ENCODE measurements at places on chromosomes 16 and 17.

GRCh38 chr17:58666858-58667267 is 25.0 kb downstream of the TEX14 start:
- DNase-seq, result no peak

DNA sequence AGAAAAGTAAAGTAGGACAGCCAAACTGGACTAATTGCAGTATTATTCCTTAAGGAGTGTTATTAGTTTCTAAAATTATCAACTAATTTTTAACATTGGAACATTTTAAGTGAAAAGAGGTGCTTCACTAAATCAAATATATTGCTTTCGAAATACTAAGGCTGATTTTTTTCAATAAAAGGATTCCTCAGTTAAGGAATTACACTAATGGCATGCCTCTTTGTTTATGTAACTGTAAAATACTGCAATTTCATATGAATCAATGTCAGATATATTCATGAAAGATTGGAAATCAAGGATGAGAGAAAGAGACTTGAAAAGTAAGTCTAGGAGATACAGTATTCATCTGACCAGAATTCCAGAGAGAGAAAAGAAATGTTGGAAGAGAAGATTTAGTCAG is 129.8 kb downstream of the TANC2 start:
- no peak for DNase-seq

GRCh38 chr17:48722915-48723422 is at the start of gene PRAC2:
Gene PRAC2 (plus strand): TSS chr17:48723185. CDS start chr17:48724411, 1,226 bp downstream.
- no peak for DNase-seq

DNA sequence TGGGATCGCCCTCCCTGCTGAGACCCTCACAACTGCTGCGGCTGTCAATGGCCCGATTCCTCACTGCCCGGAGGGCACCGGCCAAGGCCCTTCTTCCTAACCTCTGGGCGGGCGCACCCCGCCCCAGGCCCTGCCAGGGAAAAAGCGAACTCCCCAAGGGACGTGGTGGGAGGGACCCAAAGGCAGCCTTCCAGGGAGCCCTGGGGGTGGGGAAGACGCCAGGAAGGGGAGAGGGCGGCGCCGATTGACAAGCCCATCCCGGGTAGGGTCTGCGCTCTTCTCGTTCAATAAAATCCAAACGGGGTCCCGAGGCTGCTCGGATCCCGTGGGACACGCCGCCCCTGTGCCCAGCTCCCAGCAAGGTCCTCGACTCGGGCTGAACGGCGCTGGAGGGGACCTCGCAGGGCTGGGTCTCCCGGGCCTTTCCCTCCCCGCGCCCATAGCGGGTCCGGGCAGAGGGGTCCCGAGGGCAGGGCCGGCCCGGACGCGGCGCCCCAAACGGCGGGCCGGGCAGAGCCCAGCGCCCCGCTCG is 416 bp downstream of the KIFC3 start:
- peak; percentile 45 for DNase-seq

- no peak for DNase-seq
Observed at GRCh38 chr17:47837401-47838039, 3.6 kb downstream of the SCRN2 start.

DNA sequence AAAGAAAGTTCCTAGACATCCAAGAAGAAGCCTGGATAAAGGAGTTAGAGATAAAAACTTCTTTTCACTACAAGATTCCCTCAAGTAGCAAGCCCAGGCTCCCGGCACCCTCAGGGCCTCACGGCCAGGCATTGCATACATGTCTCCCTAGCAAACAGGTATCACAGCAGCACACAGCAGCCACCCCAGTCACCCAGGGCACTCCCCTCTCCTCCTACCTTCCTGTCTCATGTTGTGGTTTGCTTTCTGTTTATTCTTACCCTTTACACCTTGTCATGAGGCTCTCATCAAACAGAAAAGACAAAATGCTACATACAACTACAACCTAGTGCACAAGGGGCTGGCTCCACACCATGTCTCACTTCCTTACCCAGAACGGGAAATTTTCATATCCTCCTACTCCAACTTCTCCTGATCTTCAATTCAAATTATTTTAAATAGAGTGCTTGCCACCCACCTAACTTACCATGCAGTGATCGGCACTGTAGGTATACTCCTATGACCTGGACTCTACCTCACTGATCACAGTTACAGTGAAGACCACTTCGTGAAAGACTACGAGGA is 42.7 kb downstream of the XPO6 start:
- no peak for DNase-seq

DNA sequence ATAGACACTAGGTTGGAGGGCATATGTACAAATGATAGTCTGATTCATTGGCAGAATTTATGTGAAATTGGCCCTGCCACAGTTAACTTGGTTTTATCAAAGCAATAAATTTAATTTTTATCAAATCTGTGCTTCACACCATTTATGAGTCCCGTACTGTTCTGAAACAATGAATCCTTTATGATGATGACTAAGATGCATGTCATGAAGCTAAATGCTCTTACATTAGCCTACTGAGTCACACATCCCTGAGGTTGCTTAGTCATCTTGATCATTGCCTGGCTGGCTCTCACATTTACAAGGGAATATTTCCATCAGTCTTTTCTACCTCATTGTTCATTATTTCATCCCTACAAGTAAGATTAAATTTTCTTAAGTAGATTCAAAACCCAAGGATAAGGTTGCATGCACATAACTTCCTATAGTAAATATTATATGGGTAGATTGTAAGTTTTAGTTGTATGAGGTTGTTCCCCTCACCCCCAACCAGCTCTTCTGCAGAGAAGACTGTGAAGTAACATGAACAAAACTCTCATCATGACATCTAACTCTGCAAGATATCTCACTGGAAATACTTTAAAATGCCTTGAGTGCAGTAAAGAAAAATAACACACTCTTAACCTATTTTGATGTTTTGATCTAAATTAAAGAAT is 170.7 kb downstream of the CYB561 start:
- DNase-seq, result no peak

DNA sequence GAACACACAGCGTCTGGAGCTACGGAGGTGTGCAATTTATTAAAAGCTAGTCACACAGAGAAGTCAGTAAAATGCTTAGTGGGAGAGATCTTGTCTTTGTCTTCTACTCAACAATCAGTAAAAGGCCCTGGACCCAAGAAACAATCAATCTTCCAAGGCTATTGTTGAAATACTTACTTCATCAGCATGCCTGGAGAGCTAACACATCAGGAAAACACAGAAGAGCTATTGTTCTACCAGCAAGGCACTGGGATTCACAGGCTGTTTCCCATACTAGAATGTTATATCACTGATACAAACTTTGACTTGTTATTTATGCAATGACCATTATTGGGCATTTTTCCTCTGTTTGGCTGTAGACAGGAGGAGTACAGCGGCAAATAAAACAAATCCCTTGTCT is 247.8 kb upstream of the ERCC4 start:
- no peak for DNase-seq

GRCh38 chr17:75551266-75551665 is 25.8 kb downstream of the LLGL2 start:
- no peak for DNase-seq

DNA sequence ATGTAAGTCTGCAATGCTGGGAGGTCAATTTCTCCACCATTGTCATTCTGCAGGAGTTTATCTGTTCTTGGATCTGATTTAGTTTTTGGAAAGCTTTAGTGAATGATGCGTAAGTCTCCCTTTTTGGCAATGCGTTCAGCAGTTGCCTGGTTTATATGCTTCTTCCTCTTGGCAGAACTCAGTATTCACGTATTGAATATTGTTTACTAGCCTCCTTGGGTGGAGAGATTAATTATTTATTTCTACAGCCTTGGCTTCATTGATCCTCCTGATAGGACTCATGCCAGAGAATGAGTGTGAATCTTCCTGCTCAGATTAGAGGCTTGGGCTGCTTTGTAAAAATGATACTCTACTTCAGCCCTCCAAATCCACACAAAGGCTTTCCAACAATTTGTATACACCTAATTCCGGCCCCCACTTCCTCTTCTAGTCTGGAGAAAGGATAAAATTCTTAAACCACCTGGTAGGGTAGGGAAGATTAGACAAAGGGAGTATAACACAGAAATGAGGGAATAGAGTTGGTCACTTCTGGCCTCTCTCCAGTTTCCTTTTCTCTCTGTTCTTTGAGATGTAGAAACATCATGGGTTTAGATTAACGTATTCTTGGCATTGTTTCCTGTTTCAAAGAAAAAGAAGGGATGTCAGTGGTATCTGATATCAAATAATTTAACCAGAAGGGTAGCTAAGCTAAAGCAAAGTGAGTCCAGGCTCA is 929.8 kb downstream of the KCNJ2 start:
- no peak for DNase-seq

GRCh38 chr17:16975277-16975651 is 3.3 kb upstream of the TNFRSF13B start:
- DNase-seq, result no peak

DNA sequence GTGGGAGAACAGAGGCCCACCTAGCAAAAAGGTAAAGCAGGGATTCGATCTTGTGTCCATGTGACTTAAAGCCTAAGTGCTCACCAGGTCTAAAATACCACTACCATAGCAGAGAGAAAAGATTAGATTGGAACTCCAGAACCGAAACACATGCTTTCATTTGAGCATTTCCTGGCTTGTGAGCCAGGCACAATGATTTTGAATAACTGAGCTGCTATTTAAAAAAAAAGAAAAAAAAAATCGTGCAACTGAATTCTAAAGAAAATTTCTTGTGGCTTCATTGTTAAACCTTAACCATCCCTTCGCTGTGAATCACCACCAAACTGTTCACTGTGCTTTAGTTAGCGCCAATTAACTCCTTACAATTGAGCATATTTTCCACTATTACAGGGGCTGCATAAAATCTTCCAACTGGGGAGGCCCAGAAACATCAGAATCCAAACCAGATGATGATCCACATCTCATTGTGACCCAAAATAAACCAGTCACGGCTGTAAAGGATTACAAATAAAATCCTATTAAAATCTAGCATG is 366.4 kb upstream of the ERCC4 start:
- DNase-seq, result no peak

DNA sequence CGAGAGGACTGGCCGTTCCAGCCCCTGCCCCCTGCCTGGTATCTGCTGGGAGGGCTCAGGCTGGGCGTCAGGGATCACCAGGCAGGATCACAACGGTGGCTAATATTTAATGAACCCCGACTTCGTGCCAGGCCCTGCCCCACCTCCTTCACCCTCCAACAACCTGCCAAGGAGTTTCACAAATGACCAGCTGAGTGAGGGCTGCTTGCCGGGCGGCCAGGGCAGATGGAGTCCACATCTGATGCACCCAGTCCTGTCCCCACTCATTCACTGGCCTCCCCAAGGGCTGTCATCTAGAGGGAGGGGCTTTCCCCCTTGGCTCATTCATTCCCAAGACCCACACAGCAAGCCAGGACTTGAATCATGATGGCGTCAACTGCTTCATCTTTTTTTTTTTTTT is 17.5 kb downstream of the UBALD1 start:
- DNase-seq, result no peak

GRCh38 chr16:9260666-9261065 is 169.2 kb downstream of the HAPSTR1 start:
- DNase-seq, result peak; percentile 27

GRCh38 chr16:27052007-27052406 is 14.7 kb upstream of the C16orf82 start:
- no peak for DNase-seq

- DNase-seq, result no peak
Observed at GRCh38 chr17:69908626-69909368, 166.2 kb upstream of the KCNJ16 start.

DNA sequence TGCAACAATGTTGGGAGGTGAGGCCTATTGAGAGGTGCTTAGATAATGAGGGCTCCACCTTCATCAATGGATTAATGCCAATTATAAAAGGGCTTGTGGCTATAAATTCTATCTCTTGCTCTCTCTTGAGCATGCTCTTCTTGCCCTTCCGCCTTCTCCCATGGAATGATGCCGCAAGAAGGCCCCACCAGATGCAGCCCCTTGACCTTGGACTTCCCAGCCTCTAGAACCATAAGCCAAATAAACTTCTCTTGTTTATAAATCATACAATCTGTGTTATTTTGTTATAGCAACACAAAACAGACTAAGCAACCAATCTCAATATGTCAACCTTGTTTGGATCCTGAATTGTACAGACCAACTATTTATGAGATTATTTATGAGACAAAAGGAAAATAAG is 20.0 kb downstream of the MYH10 start:
- no peak for DNase-seq

- no peak for DNase-seq
Observed at GRCh38 chr17:72115781-72116525, 4.9 kb upstream of the SOX9 start.

DNA sequence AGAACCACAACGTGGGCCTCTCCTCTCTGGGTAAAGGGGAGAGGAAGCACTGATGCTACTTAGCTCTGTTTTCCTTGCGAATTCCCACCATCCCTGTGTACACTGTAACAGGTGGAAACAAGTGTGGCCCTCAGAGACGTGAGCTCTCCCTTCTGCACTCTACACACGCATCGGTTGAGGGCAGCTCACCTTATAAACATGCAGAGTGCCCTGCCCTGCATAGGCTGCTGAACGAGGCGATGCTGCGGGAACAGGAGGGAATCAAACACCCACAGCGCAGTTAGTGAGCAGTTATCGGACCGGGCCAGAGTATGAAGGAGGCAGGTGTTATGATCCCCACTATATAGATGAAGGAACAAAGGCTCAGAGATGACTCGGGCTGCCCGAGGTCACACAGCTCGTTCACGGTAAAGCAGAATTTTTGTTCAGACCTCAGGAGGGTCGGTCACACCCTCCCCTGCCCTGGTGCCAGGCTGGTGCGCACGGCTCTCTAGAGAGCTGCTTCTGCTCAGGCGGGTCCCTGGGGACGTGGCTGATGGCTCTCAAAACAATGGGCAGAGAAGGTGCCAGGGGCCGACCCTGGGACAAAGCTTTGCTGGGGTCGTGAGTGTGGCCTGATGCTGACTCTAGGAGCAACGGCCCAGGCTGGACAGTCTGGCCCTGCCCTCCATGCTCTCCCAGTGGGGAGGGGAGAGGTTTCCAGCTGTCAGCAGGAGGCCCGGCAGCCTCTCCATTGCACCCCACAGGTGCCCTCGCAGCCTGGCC is 68.5 kb downstream of the RPH3AL start:
- DNase-seq, result no peak

DNA sequence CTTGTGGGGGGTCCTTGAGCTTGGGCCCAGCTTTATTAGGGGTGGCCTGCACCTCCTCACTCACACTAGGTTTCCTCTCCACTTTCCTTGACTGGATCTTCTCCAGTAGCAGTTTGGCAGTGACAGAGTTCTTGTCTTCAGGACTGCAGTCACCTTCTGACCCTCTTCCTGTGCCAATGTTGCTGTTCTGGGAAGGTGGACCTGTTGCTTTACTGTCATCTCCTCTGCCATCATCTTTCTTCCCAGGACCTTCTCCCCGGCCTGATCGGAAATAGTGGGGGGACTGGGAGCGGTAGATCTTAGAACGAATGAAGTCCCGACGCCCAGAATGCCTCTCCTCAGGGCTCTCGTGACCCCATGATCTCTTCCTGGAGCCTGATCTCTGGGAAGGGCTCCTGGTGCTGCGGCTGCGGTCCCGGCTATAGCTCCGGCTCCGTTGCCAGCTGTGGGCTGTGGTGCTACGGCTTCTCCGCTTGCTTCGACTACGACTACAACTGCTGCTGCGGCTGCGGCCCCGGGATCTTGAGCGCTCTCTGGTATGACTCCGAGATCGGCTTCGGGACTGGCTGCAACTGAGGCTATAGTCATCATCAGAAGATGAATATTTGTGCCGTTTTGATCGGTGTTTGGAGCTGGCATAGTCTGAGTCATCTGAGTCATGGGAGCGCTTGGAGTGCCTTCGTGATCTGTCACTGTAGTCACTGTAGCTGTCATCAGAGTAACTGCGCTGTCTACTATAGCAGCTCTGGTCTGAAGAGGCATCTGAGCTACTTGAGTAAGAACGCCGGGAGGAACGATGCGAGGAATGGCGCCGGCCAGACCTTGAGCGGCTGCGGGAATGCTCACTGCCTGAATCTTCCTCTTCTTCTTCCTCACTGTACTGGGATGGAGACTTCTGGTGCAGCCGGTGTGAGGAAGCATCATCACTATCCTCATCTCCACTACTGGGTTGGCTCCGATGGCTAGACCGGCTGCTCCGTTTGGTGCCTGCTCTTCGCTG is 9.5 kb upstream of the ITGA2B start:
- DNase-seq, result no peak
